Activated naive CD4-positive, alpha-beta T cell treated with Interleukin-2 at 50 U/mL for 16 hours (primary cell): ENCODE measurements at places on chromosomes 1 and 21.

DNA sequence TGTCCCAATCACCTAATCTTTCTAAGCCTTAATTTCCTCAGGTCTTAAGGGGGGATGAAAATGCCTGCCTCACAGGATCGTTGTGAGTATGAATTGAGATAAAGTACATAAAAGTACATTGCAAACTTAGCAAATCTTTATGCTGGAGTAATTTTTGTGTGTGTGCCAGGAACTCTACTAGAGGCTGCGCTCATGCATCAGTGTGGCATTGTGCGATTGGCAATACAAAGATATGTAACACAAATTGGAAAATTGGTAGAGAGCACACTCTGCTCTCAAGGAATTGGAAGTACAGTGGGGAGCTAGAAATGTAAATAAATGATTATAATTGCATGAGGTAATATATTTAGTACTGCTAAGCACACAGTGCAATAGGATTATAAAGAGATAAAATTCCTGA, 398.3 kb downstream of the DUSP10 start:
- DNase-seq: no peak

GRCh38 chr1:172851856-172852255, 193.0 kb downstream of the FASLG start:
- DNase-seq: no peak

DNA sequence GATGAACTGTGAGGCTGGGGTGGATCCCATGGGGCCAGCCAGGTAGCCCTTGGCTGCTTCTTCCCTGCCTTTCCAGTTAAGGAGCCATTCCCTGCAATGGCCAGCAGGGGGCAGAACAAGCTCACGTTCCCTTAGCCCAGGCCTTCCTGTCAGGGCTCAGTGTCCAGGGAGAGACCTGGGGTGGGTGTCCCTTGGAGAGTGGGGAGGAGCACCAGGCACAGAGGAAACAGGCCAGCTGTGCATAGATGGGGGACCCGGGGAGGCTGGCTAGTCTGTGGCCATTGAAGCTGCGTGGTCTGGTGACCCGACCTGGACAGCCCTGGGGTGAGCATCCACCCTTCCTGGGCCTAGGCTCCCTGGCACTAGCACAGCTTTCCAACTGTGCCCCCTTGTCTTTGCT, 13.2 kb upstream of the EPS8L3 start:
- DNase-seq: peak; percentile 76

DNA sequence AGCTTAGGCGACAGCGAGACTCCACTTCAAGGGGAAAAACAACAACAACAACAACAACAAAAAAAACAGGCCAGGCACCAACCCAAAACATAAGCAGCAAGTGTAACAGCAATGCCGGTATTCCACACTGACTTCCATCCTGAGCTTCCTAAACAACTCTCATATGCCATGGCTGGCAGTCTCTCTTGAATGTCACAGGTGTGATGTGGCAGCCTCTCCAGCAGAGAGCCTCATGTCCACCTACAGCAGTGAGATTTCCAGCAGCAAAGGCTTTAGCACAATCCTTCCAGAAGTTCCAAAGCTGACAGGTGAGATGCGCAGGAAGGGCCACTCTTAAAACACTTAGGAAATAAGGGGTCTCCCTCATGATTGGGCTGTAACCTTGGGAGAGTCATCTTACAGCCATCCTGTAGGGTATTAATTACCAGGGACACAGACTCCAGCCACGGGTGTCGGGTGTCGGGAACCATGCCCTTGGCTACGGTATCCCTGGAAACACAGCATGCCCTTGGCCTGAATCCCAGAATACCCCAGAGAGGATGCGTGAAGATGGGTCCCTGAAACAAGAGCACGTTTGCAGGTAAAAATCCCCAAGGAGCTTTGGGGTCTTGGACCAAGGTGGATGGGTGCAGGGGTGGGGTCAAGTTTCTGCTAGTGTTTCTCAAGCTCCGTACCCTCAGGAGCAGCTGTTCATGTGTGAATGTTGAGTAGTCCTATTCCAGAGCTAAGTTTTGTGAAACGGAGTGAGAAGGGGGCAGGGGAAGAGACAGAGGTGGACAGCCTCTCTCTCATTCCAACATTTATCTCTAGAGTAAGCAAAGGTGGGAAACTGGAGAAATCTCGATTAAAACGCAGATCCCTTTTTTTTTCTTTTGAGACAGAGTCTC, 31.4 kb downstream of the CLSTN1 start:
- DNase-seq: no peak

DNA sequence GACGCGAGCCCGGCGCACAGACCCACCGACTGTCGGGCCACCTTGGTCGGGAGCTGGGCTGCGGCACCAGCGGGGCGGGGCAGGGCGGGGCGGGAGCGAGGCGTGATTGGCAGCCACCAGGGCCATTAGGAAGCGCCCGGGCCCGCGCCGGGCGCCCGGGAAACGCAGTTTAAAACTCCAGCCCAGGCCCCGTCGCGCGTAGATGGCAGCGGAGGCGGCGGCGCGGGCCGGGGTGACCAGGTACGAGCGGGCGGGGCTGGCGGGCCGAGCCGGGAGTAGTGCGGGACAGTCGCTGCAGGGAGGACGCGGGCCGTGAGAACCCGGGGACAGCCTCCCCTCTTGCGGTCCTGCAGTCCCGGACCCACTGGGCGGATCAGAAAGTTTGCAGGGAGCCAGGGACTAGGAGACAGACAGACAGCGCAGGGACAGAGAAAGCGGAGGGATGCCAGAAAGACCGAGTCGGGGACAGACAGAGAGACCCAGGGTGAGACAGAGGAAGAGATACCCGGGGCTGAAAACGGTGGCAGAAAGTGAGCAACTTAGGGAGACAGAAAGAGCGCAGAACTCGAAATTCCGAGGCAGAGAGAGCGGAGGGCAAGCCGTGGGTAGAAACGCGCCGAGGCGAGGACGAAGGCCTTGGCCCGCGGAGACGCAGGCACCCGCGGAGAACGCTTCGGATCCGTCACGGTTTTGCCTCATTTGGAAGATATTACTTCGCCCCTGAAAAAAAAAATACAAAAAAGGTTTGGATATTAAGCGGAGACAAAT, at the start of gene DMBX1:
Gene DMBX1, plus strand, starts transcription at position 199 of the 768 bp plus-strand sequence. CDS start 17,175 bp downstream, outside the sequence.
- DNase-seq: peak; percentile 45

- no peak for DNase-seq
Observed at GRCh38 chr1:164137273-164137925, 421.6 kb upstream of the PBX1 start.

DNA sequence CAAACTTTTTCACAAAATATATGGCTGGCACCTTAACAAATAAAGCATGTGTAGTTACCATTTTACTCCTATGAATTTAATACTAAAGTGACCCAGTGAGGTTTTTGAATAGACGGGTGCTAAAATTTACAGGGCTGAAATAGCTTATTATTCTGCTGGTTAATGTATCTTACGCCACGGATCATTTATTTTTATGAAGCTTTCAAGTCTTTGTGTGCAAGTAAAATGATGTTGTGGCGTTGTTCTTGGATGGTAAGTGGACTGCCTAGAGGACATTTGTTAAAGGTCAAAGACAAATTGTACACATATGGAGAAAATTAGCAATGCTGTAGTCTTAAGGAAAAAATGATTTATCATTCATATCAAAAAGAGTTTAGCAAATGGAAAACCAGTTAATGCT, 22.8 kb downstream of the INSL5 start:
- no peak for DNase-seq

DNA sequence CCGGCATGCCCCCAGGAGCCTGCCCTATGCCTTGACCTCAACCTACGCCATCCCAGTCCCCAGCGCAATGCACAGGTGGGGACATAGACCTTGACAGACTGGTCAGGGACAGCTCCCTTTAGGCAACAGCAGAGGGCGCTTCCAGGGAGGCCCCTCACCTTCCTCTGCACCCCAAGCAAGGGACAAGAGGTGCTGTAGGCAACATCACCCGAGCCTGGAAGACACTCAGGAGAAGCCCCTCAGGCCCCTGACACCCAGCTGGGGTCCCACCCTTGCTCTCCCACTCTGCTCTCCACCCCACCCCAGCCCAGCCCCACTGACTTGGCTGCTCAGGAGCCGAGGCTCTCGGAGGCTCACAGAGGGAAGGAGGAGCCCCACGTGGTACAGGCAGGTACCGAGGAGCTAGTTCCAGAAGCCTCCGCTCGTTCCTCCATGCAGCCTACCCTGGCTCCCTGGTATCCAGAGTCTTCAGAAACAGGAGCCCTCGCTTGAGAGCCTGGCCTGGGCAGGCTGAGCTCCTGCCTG, 2.4 kb upstream of the WNT3A start:
- DNase-seq: no peak

- no peak for DNase-seq
Observed at GRCh38 chr1:226054519-226055327, 7.8 kb upstream of the H3-3A start.
